ENCODE measurements at places on chromosomes 1 and 21.

DNA sequence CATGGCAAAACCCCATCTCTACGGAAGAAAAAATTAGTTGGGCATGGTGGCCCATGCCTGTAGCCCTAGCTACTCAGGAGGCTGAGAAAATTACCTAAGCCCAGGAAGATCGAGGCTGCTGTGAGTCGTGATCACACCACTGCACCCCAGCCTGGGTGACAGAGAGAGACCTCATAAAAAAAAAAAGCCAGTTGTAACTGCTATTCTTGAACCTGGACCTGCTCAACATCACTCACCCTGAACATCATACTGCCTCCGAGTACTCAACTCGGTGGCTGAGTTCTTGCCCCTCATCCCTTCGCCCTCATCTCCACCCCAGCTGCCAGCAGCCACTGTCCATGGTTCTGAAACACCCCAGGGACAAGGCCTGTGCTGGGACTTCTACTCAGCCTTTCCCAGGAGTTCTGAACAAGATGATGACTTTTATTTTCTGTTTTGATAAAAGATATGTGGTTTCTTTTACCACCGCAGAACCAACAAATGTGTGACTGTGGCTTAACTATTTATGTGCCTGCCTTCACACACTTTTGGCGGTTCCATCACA, 5.4 kb upstream of the DISP3 start:
- no peak for DNase-seq

DNA sequence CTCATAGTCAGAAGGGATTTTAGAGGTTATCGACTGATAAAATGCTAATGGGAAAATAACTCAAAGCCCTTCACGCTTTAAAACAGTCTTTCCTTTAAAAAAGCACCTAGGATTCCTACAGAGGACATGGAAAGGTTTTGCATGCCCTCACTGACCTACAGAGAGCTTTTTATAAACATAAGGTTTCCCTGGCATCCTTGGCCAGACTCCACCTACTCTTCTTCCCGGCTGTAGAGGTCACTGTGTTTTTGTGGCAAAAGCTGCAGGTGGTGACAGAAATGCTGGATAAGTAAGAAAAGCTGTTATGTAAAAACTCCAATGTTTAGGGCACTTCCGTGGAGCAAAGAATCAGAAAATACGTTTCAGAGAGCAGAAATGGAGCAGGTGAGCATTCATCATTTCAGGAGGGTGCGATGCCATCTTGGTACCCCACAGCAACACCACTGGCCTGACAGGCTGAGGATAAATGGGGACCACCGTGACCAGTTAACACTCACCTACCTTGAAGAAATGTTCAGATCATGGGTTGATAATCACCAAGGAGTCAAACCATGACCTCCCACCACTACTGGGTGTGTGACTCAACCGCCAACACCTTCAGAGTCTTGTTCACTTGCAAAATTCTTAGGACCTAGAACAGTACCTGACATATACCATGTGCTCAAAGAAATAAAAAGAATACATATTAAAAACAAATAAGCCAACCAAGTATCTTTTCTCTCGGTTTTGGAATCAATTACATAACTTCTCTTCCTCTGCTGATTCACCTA, 46.6 kb downstream of the SSBP3 start:
- DNase-seq = no peak

DNA sequence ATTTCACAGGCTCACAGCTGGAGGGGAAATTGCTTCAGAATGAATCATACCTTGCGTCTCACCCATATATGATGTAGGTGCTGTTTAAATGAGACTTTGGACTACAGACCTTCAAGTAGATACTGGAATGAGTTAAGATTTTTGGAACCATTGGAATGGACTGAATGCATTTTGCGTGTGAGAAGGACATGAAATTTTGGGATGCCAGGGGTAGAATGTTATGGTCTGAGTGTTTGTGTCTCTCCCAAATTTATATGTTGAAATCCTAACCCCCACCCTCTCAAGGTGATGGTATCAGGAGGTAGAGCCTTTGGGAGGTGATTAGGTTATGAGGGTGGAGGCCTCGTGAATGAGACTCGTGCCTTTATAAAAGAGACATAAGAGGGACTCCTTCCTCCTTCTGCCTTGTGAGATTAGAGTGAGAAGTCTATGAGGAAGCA, 41.4 kb downstream of the KCNK1 start:
- DNase-seq = no peak

- no peak for DNase-seq
Measured at GRCh38 chr21:14115646-14116045, 95.1 kb downstream of the LIPI start.

DNA sequence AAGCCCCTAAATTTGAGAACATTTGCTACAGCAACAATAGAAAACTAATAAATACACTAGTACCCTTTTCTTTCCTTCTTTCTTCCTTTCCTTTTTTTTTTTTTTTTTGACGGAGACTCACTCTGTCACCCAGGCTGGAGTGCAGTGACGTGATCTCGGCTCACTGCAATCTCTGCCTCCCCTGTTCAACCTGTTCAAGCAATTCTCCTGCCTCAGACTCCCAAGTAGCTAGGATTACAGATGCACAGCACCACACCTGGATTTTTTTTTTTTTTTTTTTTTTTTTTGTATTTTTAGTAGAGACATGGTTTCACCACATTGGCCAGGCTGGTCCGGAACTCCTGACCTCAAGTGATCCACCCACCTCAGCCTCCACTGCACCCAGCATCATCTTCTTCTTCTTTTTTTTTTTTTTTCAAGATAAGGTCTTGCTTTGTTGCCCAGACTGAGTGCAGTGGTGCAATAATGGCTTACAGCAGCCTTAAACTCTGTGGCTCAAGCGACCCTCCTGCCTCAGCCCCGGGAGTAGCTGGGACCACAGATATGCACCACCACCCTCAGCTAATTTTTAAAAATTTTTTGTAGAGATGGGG, 19.6 kb upstream of the CBR3 start:
- DNase-seq = no peak

DNA sequence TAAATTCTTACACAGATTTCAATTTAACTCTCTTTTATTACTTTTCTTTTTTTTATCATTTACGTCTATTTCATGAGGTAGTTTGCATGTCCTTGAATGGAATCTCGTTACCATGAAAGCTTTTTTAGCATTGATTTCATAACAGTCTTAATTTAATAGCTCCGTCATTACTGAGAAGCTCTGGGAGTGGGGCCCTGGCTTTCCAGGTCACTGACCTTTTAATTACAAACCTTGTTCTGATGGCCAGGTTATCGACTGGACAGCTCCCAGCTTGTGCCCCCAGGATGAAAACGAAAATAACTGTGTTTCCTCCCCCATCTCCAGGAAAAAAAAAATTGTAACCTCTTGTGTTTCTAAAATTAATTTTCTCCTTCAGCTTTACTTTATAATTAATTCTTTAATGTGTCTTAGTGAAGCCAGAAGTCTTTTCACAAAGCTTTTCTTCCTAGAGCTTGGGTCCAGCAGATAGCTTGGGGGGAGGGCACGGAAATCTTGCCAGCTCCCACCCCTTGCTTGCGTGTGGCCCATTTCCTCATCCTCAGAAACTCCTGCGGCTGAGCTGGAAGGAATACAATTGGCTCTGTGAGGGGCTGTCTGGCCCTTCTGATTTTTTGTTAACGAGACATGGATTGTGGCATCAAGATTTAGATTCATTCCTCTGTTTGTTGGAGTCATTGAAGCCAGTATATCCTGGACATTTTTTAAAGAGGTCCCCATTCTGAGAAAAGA, 65.7 kb downstream of the PEX14 start:
- no peak for DNase-seq

DNA sequence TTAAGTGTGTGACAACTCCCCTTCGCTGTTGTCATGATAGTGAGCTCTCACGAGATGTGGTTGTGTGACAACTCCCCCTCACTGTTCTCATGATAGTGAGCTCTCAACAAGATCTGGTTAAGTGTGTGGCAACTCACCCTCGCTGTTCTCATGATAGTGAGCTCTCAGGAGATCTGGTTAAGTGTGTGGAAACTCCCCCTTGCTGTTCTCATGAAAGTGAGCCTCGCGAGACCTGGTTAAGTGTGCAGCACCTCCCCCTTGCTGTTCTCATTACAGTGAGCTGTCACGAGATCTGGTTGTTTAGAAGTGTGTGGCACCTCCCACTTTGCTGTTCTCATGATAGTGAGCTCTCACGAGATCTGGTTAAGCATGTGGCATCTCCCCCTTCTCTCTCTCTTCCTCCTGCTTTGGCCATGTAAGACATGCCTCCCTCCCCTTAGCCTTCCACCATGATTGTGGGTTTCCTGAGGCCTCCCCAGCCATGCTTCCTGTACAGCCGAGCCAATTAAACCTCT, 25.1 kb upstream of the LSS start:
- DNase-seq = no peak

GRCh38 chr1:227889863-227890405, 57.8 kb downstream of the WNT9A start:
- DNase-seq = no peak

GRCh38 chr1:222014001-222014400, 272.1 kb upstream of the DUSP10 start:
- DNase-seq = no peak

DNA sequence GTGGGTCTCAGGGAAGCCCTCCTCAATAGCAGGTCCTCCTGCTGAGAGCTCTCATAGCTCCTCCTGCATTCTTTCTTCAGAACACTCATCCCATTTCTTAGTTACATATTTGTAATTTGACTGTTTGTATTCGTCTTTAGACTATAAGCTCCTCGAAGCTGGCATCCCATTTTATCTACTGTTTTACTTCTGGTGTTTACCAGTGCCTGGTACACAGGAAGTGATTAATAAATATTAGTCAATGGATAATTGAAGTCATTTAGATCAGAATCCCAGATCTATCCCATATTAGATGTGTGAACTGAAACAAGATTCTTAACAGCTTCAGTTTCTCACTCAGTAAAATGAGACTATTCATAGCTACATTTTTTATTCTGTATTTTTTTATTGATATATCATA, 88.7 kb downstream of the PLPP3 start:
- no peak for DNase-seq
